ENCODE measurements at places on chromosomes 11 and 22.

- DNase-seq, result no peak
Measured at GRCh38 chr11:36427079-36427478, 83.0 kb downstream of the TRAF6 start.

DNA sequence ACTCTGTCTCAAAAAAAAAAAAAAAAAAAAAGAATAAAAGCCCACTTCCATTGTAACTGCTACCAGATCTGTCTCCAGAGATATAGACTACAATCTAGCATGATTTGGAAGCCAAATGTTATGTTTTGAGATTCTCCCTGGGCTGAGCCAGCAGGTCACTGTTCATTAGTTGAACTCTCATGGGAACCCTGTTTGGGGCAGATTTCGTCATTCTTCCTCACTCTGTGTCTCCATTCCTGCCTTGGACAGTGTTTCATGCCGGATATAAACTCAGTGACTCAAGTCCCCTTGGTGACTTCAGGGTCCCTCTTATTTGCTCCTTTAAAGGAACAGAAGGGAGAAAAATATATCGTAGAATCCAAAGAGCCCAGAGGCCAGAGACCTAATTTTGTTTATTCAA is 378.1 kb downstream of the LARGE1 start:
- no peak for DNase-seq

- DNase-seq, result no peak
Measured at GRCh38 chr11:134502153-134502550, 90.1 kb upstream of the B3GAT1 start.

DNA sequence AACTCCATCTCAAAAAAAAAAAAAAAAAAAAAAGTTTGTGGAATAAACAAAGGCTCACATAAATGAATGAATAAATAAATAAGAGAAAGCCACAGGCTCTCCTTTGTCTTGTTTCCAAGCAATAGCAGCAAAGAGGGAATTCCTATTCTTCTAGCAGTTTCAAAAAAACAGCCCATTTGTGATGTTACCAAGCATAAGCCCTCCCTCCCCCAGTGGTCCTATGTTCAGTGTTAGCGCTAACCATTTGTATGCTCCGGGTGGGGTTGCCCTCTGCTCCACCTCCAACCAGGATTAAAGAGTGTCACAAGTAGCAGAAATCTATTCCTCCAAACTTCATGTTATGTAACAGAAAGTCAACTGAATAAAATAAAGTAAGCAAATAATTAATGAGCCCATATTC is 1215.0 kb upstream of the TENM4 start:
- no peak for DNase-seq

- no peak for DNase-seq
Measured at GRCh38 chr22:32465661-32466060, 1.4 kb upstream of the BPIFC start.

DNA sequence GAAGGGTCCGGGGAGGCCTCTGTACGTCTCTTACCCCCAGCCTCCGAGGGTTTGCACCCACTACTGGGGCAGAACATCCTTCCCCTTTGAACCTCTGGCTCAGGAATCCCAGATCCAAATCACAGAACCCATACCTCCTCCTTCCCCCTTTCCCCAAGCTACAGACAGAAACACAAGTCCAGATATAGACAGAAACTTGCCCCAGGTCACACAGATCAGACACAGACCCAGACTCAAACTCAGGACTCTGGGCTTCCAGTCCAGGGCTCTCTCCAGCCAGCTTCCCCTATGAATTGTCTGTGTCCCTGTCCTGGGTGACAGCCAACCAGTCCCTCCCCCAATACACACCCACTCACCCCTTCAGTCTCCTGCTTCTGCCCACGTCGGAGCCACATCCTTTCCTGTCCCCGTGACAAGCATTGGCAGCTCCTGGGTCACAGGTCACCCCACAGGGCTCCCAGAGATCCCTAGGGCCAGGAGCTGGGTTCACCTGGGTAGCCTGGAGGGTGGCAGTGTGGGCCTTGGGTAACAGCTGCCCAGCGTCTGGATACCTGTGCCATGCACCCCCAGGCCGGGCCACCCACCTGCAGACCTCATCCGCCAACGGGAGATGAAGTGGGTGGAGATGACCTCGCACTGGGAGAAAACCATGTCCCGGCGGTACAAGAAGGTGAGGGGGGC is 772 bp downstream of the TBC1D10C start:
- DNase-seq, result no peak

DNA sequence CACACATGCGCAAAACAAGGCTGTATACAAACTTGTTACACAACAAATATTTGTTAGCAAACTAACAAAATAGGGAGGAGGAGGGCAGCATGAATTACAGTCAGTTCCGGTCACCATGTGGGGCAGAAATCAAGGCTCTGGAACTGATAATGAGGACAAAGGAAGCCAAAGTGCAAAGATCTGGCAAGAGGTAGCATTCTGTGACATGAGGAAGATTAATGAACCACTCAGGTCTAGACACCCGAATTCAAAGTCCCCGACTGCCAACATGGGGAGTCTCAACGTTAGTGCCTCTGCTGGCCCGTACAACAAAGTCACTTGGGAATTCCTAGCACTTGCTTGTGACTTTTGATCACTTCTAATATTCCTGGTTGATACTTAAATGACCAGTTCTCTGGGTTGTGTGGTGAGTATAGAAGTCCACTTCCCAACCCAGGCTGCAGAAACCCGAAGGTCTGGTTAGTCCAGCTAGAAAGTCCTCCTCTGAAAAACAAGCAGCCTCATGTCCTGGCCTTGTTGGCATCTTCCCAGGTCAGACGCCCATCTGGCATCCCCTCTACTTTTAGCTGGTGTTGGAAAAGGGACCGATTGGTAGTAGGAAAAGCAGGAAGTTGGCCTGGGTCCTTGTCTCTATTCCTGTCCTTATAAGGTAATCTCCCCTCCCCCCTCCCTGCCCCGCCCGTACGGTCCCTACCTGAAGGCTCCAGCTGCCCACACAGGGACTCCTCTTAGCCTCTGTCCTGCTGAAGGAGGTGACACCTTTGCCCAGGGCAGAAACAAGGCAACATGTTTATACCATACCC is 1.6 kb downstream of the SUN2 start:
- peak; percentile 49 for DNase-seq

DNA sequence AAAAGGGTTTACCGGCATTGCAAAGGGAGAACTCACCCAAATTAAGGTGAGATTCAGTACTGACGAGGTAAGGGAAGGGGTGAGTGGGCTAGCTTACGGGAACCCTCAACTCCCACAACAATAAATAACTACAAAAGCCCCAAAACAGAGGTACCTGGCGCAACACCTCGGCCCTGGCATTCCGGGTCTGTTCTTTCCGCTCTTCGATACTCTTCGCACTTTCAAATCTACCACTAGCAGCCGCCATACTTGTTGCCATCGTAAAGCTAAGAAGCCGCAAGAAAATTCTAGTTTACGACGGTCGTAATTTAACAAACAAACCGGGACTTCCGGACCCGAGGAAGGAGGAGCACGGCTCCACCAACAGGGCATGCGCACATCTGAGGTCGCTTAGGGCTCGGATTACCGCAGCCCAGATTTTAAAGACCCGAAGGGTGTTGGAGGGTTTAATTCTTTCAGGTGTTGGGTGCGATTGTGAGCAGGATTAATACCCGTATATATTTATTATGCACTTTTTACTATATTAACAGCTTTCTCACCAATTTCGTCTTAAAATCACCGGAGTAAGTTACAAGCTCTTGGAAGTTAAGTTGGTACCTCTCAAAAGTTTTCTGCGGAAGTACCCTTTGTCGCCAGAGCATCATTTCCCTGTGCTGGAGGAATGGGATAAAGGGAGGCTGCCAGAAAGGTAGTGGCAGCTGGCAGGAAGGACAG is at the start of gene CWF19L2:
CWF19L2 (minus strand) TSS at position 268 of the 714 bp plus-strand sequence; CDS start at position 259, 9 bp downstream.
- DNase-seq, result peak; percentile 79

DNA sequence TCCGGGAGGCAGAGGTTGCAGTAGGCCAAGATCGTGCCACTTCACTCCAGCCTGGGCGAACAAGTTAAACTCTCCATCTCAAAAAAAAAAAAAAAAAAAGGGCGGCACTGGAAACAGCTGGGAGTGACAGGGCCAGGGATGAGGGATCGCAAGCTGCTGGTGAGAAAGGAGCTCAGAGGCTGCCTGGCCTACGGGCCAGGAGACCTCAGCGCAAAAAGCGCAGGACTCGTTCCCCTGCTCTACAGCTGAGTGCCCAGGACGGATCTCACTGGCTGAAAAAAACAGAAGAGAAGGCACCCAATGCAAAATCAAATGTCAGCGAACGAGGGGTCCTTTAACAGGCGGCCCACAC is 650 bp upstream of the NUP50 start:
- no peak for DNase-seq

DNA sequence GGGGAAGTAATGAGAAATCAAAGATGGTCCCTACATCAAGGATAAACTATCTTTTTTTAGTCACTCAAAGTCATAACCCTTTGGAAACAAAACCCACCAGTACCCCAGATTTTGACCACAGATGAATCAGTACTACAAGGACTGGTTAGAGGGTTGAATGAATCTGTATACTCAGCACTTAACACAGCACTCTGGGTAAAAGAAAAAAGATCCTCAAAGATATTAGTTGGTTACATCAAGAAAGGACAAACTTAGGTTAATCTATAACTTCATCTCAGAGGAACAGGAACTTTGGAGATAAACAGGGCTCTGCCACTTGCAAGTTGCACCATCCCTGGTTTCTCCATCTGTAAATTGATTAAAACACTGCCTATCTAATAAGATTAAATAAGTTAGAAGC is 18.8 kb downstream of the SC5D start:
- DNase-seq, result no peak

GRCh38 chr22:32776397-32776796 is 25.1 kb upstream of the TIMP3 start:
- DNase-seq, result no peak

DNA sequence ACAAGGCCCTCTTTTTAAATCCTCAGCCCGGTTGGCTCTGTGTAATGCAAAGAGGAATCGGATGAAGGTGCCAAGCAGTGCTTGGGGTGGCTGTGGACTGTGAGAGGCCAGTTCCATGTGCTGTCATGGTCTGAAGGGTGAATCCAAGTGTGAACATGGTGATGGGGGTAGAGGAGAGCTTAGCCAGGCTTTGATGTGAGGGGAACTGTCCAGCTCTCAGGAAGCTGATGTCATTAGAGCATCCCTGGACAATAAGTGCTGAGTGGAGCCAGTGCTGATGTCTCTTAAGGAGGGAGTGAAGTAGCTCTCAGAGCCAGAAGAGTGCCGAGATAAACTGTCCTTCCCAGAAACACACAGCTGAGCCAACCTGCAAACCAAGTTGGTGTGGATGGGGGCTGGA is 53.6 kb downstream of the NAV2 start:
- no peak for DNase-seq

DNA sequence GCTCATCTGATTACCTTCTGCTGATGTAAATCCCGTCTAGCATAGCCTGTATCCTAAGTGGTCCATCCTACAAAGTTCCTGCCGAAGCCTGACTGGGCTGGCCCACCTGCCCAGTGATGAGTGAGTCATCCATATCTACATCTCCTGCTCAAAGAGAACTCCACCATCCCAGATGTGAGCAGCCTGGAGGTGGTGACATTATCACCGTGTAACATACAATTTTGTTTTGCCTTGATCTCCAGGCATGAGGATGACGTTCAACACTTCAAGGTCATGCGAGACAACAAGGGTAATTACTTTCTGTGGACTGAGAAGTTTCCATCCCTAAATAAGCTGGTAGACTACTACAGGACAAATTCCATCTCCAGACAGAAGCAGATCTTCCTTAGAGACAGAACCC is 5.6 kb downstream of the TMA7B start:
- no peak for DNase-seq

DNA sequence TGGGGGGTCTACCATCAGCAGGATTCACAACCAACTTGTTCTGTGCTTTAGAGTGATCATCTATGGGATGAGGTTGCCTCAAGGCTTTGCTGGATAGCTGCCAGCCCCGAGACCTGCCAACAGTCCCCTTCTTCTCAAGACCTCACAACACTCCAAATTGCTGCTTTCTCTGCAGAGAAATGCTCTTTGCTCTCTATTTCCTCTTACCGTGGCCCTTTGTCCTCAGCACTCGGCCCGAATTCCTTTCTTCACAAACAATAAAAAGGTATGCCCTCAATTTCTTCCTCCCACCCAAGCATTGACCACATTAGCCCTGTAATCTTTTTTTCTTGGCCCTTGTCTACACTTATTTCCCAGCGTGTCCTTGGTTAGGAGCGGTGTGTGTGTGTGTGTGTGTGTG is 147.4 kb upstream of the SNX19 start:
- no peak for DNase-seq

DNA sequence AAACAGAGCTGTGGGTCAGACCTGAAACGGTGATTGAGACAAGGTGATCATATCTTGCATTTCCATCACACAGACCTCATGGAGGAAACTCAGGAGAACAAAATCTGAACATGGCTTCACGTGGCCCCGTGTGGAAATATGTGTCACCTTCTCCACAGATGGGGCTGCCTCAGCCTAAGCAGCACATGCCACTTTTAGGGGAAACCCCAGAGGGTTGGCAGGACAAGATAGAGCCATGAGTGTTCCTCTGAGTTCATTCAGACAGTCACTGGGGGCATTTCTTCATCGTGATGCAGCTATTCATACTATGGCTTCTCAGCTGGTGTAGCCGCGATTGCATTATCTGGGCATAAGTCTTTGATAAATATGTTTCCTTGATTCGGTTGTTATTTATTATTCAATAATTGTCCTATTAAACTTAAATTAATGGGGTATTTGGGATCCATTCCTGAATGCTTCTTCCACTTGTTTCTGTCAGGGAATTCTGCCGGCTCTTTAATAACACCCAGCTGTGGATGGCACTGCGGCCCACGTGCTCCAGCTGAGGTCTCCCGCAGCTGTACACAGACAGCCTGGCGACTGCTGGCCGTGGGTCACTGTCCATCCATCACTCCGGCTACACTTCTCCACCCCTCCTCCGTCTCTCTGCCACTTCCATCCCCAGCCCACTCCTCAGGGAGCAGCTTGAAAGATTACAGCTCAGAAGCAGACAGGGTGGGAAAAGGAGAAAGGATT is 485.1 kb downstream of the OPCML start:
- peak; percentile 19 for DNase-seq

DNA sequence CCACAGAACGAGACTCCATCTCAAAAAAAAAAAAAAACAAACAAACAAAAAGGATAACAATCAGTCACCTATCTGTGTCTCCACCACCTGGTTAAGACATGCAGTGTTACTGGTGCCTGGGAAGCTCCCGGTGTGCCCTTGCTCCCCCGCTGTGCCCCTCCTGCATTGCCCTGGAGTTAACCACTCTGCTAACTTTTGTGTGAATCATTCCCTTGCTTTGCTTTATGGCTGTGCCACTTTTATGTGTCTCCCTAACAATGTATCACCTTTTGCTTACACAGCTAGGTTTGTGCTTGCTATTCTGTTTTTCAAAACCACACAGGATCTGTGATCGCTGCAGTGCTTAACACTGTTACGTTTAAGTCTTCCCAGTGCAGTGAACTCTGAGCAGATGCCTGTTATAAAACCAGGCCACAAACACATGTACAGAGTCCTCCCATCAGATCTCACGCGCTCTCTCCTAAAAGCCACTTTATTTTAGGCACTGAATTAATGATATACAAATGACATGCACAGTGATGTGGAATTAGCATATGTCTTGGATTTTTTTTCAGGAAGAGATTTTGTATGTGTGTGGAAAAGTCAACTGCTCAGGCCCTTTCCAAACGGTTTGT is 69.9 kb downstream of the BUD13 start:
- DNase-seq, result no peak

Data from hypothalamus (tissue), 51 donors.